Aortic smooth muscle cell (primary cell): ENCODE measurements at places on chromosomes 6 and 20. TPM values are rescaled to one million over a fixed set of nuclear protein-coding genes. Genes with fewer than 3 reads are reported as not detected.

Gene DLK2
- 0.12 TPM in 1 of 2 replicates, not detected in the other for total RNA-seq

Gene NKX2-2
- not detected in 2 replicates for total RNA-seq

Gene FKBP1A
- 143 and 176 TPM in 2 replicates for total RNA-seq

Gene SLC17A9
- total RNA-seq: 8.1 and 14.1 TPM in 2 replicates

Gene GFRA4
- not detected in 2 replicates for total RNA-seq

Gene UNC5CL
- total RNA-seq: under 0.01 TPM in 1 of 2 replicates, not detected in the other

Gene ETV7
- total RNA-seq: under 0.01 and 0.37 TPM in 2 replicates

Gene MOXD1
- 26.0 and 29.5 TPM in 2 replicates for total RNA-seq

Gene TMEM244
- not detected in 2 replicates for total RNA-seq

Gene NKX2-4
- not detected in 2 replicates for total RNA-seq

Gene ZKSCAN3
- 2.9 and 4.7 TPM in 2 replicates for total RNA-seq

Gene MICB
- total RNA-seq: 14.4 and 20.9 TPM in 2 replicates

Gene SPEF1
- 0.12 and 0.13 TPM in 2 replicates for total RNA-seq

Gene OR2H2
- total RNA-seq: not detected in 2 replicates

Gene GSTA2
- not detected in 2 replicates for total RNA-seq

Gene FRK
- total RNA-seq: 0.79 and 1.6 TPM in 2 replicates

Gene EDN1
- 5.2 and 28.5 TPM in 2 replicates for total RNA-seq

Gene DBNDD2
- total RNA-seq: 7.1 and 11.3 TPM in 2 replicates

Gene GSTA5
- total RNA-seq: not detected in 2 replicates

Gene PTCRA
- total RNA-seq: 0.12 TPM in 1 of 2 replicates, not detected in the other

Gene RAD21L1
- 0.13 TPM in 1 of 2 replicates, not detected in the other for total RNA-seq
